ENCODE measurements at places on chromosomes 3 and 15.
A peak's percentile ranks its signal among the peaks of the same experiment; 100 is the strongest.

- no peak overlapping the region for H3K4me3 ChIP-seq
- no peaks in the 10 kb centered on the region for H3K4me1 ChIP-seq
- H3K27ac ChIP-seq = no peak overlapping the region
- H3K27me3 ChIP-seq = no peaks in the 10 kb centered on the region
- no peak for DNase-seq
Observed at GRCh38 chr3:59609657-59610348, 560.0 kb upstream of the CFAP20DC start.

DNA sequence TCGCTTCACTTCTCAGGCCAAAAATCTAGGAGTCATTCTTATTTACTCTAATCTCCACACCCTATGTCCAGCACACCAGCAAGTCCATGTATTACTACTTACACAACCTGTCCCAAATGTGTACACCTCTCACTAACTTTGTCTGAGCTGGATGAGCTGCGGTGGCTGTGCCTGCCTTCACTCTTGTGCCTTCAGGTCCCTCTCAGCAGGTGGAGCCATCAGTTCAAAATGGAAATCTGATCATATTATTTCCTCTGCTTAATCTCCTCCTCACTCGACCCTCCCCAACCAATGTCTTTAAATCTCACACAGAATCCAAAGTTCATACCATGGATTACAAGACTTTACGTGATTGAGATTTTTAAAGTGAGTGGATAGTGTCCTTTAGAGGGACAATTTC is 82.8 kb downstream of the SSR3 start:
- no peak overlapping the region for H3K27ac ChIP-seq
- peaks cover 7% of the 10 kb centered on the region for H3K27me3 ChIP-seq
- DNase-seq = no peak

DNA sequence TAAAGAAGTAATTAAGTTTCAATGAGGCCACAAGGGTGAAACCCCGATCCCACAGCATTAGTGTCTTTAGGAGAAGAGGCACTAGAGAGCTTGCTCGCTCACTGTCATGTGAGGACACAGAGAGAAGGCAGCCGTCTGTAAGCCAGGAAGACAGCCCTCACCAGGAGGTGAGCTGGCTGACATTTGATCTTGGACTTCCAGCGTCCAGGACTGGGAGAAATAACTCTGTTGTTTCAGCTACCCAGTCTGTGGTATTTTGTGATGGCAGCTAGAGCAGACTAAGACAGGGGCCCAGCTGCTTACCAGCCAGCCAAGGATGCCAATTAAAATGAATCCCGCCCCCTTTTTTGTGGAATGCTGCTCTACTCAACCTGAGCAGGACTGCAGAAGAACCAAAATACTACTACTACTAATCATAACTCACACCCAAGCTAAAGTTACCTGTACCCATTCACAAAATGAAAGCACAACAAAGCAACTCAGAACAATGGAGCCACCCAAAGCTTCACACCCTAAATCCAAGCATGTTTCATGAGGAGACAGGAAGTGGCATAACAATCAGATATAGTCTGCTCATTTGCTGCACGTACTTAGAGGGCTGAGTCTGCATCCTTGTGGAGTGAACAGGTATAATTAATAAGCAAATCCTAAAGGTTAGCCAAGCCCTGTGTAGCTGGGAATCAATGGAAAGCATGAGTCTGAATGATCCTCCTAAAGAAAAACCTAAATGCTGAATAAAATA is 35.6 kb upstream of the RHCG start:
- DNase-seq = no peak
- no peaks in the 10 kb centered on the region for H3K36me3 ChIP-seq
- H3K27ac ChIP-seq = no peak overlapping the region

- no peak for DNase-seq
- H3K4me3 ChIP-seq = no peak overlapping the region
- H3K27me3 ChIP-seq = no peaks in the 10 kb centered on the region
- H3K36me3 ChIP-seq = no peaks in the 10 kb centered on the region
Observed at GRCh38 chr15:77775837-77776236, 143.1 kb upstream of the LINGO1 start.

DNA sequence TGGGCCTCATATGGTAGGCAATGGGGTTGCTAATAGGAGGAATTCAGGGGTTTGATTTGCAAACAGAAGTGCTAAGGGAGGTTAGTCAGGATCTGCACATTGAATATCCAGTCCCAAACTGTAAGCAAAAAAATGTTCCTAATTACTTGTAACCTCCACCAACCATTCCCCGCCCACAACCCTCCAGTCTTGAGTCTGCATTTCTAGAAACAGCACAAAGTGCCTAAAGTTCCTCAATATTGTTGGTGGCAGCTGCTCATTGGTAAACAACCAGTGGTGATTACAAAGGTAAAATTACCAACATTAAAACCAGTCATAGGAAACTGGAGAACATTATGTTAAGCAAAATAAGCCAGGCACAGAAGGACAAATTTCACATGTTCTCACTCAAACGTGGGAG is 18.9 kb downstream of the HDC start:
- H3K27me3 ChIP-seq = no peaks in the 10 kb centered on the region
- H3K4me3 ChIP-seq = no peak overlapping the region
- H3K4me1 ChIP-seq = peaks cover 46% of the 10 kb centered on the region

- no peak for DNase-seq
- H3K27ac ChIP-seq = no peak overlapping the region
- no peak overlapping the region for H3K4me3 ChIP-seq
- no peaks in the 10 kb centered on the region for H3K27me3 ChIP-seq
Observed at GRCh38 chr3:3771567-3771966, 27.7 kb upstream of the LRRN1 start.

DNA sequence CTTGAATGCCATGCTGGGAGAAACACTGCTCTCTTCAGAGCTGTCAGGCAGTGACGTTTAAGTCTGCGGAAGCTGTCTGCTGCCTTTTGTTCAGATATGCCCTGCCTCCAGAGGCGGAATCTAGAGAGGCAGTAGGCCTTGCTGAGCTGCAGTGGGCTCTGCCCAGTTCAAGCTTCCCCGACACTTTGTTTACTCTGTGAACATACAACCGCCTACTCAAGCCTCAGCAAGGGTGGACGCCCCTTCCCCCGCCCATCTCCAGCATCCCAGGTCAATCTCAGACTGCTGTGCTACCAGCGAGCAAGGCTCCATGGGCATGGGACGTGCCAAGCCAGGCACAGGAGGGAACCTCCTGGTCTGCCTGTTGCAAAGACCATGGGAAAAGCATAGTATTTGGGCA is 99.7 kb downstream of the TAFA4 start:
- H3K4me1 ChIP-seq = no peaks in the 10 kb centered on the region
- no peak for DNase-seq
- H3K27me3 ChIP-seq = peaks cover 17% of the 10 kb centered on the region

- H3K36me3 ChIP-seq = peaks cover 52% of the 10 kb centered on the region
- H3K27me3 ChIP-seq = no peaks in the 10 kb centered on the region
- no peak overlapping the region for H3K4me3 ChIP-seq
Observed at GRCh38 chr3:16504242-16504641, 9.3 kb downstream of the RFTN1 start.

DNA sequence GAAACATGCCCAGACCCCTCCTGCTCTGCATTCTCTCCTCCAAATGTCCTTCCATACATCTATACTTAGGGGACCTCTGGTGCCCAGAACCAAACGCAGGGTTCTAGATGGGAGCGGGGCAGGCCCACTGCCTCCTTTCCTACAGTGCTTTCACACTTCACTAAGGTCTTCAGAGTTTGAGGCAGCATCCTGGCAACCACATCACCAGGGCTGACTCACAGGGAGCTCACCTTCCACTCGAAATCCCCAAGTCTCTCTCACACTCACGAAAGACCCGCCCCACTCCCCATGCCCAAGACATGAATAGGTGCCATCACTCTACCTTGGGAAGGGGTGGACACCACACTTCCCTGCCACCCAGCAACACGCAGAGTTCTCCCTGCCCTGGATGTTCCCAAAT is 18.9 kb downstream of the HOMER2 start:
- peaks cover 10% of the 10 kb centered on the region for H3K4me1 ChIP-seq
- no peaks in the 10 kb centered on the region for H3K36me3 ChIP-seq
- no peaks in the 10 kb centered on the region for H3K27me3 ChIP-seq
- H3K27ac ChIP-seq = no peak overlapping the region

- no peak overlapping the region for H3K4me3 ChIP-seq
- H3K27ac ChIP-seq = no peak overlapping the region
- H3K4me1 ChIP-seq = peaks cover 5% of the 10 kb centered on the region
- no peak for DNase-seq
- no peaks in the 10 kb centered on the region for H3K27me3 ChIP-seq
- H3K36me3 ChIP-seq = no peaks in the 10 kb centered on the region
Observed at GRCh38 chr3:188036375-188037194, 117.4 kb upstream of the LPP start.

DNA sequence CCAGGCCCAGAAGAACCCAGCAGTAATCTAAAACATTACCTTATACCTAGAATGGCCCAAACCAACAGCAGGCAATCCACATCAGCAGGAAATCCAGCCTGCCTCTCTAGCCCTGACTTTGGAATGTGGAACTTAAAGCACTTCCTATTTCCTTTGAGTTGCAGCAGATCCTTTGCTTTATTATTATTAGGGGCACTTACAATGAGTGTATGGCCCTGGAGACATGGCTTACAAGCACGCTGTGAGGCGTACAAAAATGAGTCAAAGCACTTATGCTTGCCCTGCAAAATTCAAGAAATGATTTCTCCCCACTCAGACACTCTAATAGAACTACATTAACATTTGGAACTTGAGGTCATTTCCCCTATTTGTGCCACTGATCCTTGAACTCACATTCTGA is 9.5 kb upstream of the KNSTRN start:
- no peaks in the 10 kb centered on the region for H3K4me1 ChIP-seq
- no peak overlapping the region for H3K27ac ChIP-seq
- H3K27me3 ChIP-seq = no peaks in the 10 kb centered on the region
- H3K36me3 ChIP-seq = no peaks in the 10 kb centered on the region

DNA sequence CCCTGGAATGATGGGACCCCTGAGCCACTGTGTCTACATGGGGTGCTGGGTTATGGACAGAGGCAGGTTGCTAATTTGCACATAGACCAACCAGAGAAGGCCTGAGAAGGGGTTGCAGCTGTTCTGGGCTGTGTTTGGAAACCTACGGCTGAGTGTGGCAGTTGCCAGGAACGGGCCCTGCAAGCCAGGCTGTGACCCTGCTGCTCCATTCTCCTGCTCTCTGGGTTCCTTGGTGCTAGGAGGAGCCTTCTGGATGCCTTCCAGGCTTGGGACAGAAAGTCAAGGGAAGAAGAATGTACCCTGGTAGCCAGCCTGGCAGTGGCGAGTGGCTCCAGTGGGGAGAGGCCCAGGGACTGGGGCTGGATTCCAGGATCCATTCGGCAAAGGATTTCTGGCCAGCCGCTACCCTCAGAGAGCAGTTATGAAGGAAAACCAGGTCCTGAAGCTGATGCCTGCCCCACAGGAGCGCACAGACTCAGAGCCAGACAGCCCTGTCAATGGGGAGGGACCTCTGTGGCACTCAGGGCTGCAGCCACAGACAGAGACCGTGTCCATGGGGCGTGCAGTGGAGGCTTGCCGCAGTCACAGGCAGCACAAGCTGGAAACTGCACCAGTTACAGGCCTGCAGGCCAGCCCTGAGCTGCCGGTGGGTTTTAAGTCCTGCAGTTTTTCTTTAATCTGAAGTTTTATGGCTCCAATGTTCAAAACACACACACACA is 55.1 kb upstream of the ACAD9 start:
- no peak for DNase-seq
- H3K4me3 ChIP-seq = no peak overlapping the region
- no peaks in the 10 kb centered on the region for H3K4me1 ChIP-seq
- no peaks in the 10 kb centered on the region for H3K27me3 ChIP-seq
- no peak overlapping the region for H3K27ac ChIP-seq
- H3K36me3 ChIP-seq = peaks cover 2% of the 10 kb centered on the region

DNA sequence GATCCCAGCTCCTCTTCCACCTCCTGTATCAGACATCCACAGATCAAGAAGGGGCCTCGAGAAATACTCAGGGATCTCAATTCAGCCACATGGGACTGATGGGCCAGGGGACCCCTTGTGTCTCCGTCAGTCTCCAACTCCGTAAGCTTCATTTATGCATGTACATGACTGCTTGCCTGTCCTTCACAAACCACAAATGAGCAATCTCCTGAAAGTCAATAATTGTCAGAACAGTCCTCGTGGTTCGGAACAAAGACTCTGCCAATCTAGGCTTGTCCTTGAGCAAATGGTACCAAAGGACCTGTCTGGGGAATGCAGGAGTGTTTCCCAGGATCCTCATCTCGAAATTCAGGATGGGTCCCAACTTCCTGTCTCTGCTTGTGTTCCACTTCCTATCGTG is 20.8 kb downstream of the SLC12A8 start:
- no peaks in the 10 kb centered on the region for H3K36me3 ChIP-seq
- peaks cover 4% of the 10 kb centered on the region for H3K27me3 ChIP-seq
- H3K4me3 ChIP-seq = no peak overlapping the region
- no peak for DNase-seq
- H3K27ac ChIP-seq = no peak overlapping the region

DNA sequence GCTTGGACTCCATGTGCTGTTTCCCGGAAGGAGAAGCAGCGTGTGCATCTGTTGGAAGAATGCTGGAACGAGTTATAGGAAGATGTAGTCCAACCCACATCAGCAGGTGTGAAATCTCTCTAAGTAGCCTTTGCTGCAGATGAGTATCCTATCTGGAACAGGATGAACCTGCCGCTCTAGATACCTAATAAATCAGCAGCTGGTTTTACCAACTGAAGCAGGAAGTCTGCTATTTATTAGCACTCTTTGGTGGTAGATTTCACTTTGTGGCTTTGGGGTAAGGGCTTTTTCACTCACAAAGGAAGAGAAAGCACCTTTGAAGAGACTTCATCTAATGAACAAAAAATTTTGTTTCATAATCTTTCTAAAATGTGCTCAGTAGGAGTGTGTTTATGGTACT is 66.4 kb downstream of the DCUN1D1 start:
- H3K36me3 ChIP-seq = peaks cover 12% of the 10 kb centered on the region
- no peaks in the 10 kb centered on the region for H3K27me3 ChIP-seq
- DNase-seq = no peak
- no peak overlapping the region for H3K4me3 ChIP-seq
- H3K27ac ChIP-seq = peak overlapping the region; percentile 65

DNA sequence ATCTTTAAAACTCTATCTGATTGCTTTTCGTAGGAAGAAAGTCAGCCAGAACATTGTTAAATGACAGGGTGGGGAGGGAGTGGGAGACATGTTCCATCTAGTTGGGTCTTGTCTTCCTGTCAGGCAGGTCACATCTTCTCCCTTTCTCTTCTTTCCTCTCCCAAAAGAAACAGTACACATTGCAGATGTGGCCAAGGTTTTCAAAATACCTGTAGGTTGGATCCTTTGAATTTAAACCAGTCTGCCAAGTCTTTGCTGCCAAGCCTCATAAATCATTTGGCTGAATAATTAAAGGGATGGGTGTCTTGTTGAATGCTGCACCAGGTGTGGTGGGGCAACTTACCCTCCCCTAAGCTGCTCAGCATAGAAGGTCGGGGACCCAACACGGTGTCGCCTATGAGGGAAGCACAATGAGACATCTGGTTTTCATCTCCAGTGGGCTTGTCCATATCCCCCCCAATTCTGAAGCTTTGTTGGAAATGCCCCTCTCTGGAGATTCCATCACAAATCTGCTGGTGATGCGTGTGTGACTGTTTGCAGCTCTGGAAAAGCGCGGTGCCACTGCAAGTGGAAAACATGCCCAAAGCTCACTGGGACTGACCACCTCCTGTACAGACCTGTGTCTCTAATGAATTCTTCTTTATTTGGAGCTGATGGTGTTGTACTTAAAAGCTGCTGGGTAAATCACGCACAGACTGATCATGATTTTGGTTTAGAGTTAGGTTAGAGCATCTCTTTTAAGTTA is 112.6 kb downstream of the FILIP1L start:
- DNase-seq = no peak
- no peaks in the 10 kb centered on the region for H3K27me3 ChIP-seq

- no peak overlapping the region for H3K4me3 ChIP-seq
- no peaks in the 10 kb centered on the region for H3K4me1 ChIP-seq
- H3K27ac ChIP-seq = no peak overlapping the region
- H3K36me3 ChIP-seq = no peaks in the 10 kb centered on the region
Observed at GRCh38 chr15:34644851-34645250, 61.4 kb upstream of the GOLGA8B start.
